ENCODE measurements at places on chromosomes 3 and 15.

DNA sequence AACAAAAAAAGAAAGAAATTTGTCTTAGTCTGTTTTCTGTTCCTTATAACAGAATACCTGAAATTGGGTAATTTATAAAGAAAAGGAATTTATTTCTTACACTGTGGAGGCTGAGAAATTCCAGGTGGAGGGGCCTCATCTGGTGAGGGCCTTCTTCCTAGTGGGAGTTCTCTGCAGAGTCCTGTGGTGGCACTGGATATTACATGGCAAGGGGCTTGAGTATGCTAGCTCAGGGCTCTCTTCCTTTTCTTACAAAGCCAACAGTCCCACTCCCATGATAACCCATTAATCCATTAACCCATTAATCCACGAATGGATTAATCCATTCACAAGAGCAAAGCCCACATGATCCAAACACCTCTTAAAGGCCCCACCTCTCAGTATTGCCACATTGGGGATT is 2.9 kb upstream of the SATB1 start:
- no peaks in the 10 kb centered on the region for H3K27me3 ChIP-seq
- H3K36me3 ChIP-seq = no peaks in the 10 kb centered on the region
- peaks cover 2% of the 10 kb centered on the region for H3K4me1 ChIP-seq
- no peak for DNase-seq
- no peak overlapping the region for H3K4me3 ChIP-seq

GRCh38 chr3:143315766-143316165 is 196.2 kb downstream of the CHST2 start:
- H3K27me3 ChIP-seq = no peaks in the 10 kb centered on the region
- H3K4me3 ChIP-seq = no peak overlapping the region
- no peaks in the 10 kb centered on the region for H3K36me3 ChIP-seq
- H3K27ac ChIP-seq = no peak overlapping the region

DNA sequence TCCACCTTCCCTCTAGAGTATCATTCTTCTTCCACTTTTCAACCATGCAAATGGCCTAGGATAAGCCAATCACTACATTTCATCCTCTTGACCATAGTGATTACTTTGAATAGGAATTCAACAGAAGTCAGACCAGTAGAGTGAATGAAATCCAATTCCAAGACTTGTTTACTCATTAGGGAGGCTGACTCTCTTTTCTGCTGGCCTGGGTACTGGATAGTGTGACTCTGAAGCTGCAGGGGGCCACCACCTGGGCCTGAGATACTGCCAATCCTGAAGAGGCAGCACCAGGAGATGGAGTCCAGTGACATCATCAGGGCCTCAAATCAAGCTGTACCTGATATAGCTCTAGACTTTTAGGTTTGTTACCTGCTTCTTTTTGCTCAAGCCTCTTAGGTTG is 7.0 kb upstream of the FSTL1 start:
- peaks cover 17% of the 10 kb centered on the region for H3K4me1 ChIP-seq
- H3K27me3 ChIP-seq = no peaks in the 10 kb centered on the region
- DNase-seq = no peak

DNA sequence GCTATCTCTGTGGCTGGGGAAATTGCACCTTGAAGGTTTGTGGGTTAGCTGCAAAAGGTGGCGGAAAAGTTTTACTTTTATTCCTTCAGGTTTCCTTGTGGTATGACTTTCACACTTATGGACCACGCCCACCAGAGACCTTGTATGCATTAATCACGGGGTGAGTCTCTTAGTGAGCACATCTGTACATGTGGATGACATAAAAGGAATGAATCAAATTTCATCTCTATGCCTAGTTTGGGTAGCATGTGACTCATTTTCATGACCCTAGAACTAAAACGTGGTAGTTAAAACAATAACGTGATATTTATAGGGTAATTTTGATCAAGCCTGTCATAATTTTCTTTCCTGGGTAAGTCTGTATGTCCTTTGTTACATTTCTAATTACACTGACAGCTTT is 141.7 kb downstream of the PDCD6IP start:
- H3K4me1 ChIP-seq = no peaks in the 10 kb centered on the region
- H3K4me3 ChIP-seq = no peak overlapping the region
- no peak for DNase-seq
- no peak overlapping the region for H3K27ac ChIP-seq
- no peaks in the 10 kb centered on the region for H3K36me3 ChIP-seq

- peaks cover 42% of the 10 kb centered on the region for H3K4me1 ChIP-seq
- H3K4me3 ChIP-seq = no peak overlapping the region
- no peaks in the 10 kb centered on the region for H3K27me3 ChIP-seq
Measured at GRCh38 chr15:99478977-99479376, 86.8 kb upstream of the MEF2A start.

DNA sequence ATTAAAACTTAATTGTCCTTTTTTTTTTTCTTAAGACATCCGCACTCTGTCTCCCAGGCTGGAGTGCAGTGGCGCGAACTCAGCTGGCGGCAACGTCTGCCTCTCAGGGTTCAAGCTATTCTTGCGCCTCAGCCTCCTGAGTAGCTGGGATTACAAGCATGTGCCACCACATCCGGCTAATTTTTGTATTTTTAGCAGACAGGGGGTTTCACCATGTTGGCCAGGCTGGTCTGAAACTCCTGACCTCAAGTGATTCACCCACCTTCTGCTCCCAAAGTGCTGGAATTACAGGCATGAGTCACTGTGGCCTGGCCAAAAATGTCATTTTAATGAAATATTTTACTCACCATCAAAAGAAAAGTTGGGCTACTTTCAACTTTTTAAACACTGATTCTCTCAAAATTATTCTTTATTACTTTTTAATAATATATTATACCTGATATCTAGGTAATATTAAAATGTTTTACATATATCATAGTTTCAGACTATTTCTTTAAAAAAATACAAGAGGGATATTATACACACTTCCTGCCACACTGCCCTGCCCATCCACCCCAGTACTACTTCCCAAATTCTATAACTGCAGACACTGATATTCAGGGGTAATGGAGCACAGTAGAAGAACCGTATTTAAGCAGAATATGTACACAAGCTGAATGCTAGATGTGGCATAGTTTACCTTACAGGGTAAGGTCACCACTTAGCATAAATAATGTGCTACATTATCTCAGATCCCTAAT is 723.9 kb upstream of the ZNF385D start:
- no peaks in the 10 kb centered on the region for H3K4me1 ChIP-seq
- DNase-seq = no peak
- no peak overlapping the region for H3K4me3 ChIP-seq
- no peaks in the 10 kb centered on the region for H3K27me3 ChIP-seq
- no peaks in the 10 kb centered on the region for H3K36me3 ChIP-seq

DNA sequence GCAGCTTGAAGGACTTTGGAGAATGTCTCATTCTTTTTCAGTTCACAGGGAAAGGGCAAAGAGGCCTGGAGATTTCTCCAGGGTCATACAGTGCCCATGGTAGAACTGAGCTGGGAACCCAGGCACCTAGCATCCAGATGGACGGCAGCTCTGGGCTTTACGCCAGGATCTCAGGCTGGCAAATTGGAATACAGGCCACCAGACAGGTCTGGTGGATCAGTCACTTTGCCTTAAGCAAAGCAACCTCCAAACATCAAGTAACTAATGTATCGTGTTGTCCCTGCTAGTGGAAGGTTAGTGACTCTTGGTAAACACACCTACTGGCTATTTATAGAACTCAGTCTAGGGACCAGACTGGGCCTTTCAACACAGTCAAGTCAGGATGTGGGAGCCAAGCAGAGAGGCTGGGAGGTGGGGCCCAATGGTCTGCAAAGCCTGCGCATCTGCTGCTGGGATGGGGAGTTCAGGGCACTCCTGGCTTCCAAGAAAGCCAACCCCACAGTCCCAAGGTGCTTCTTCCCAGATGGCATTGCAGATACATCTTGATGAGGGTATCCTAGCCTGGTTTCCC is 30.2 kb downstream of the RPLP1 start:
- no peaks in the 10 kb centered on the region for H3K27me3 ChIP-seq
- H3K36me3 ChIP-seq = no peaks in the 10 kb centered on the region
- H3K4me1 ChIP-seq = no peaks in the 10 kb centered on the region
- no peak overlapping the region for H3K4me3 ChIP-seq

GRCh38 chr15:40879609-40880008 is 5.6 kb upstream of the RHOV start:
- H3K36me3 ChIP-seq = no peaks in the 10 kb centered on the region
- H3K4me3 ChIP-seq = no peak overlapping the region
- no peaks in the 10 kb centered on the region for H3K4me1 ChIP-seq
- no peak overlapping the region for H3K27ac ChIP-seq

GRCh38 chr3:145197051-145197820 is 963.7 kb downstream of the PLOD2 start:
- no peaks in the 10 kb centered on the region for H3K36me3 ChIP-seq
- no peak overlapping the region for H3K4me3 ChIP-seq
- H3K27ac ChIP-seq = no peak overlapping the region
- no peaks in the 10 kb centered on the region for H3K27me3 ChIP-seq

All from heart right ventricle (tissue), 16 donors.